B cell (primary cell): ENCODE measurements at places on chromosomes 12 and 14. TPM values are rescaled to one million over a fixed set of nuclear protein-coding genes. Genes with fewer than 3 reads are reported as not detected.

GRCh38 chr12:3004655-3005565 lies 45.7 kb downstream of the TEAD4 start:
- DNase-seq = no peak

DNA sequence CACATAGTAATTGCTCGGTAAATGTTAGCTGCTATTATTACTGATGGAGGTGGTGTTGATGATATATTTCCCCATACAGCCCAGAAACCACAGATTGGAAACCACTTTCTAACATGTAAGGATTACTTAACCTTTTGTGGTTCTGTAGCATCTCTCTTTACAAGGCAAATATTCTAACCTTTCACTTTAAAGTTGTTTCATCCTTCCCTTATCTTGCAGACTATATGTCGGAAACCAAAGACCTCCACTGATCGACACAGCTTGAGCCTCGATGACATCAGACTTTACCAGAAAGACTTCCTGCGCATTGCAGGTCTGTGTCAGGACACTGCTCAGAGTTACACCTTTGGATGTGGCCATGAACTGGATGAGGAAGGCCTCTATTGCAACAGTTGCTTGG lies 75.8 kb downstream of the FRMD6 start:
- no peak for DNase-seq

DNA sequence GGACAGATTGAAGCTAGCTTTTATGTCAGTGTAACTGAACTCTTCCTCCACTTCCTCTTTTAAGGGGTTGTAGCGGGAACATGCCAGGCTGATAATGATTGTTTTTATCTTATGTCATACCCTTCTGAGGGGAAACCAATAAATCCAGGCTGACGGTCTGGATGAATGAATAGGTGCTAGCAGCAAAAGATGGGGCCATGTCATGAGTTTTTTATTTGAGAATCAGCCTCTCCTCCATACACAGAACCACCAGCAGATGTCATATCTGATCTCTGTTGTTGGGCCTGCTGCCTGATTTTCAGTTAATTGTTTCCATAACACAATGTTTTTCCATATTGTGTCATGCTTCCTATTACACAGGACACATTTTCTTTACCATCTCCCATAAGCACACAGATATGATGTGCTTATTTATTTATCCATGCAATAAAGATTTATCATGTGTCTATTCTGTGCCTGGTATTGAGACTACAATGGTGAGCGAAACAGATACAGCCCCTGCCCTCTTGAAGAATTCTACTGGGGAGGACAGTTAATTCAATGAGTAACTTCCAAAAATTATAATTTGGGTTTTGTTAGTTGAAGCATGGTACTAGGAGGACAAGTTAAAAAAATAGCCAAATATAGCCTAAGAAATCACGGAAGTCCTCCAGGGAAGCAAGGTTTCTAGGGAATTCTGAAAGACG lies 33.6 kb upstream of the CRY1 start:
- DNase-seq = no peak

- DNase-seq = peak; percentile 24
Measured at GRCh38 chr14:105495990-105496830, 5.2 kb downstream of the TEDC1 start.

- DNase-seq = peak; percentile 58
Measured at GRCh38 chr14:51848120-51848519, 12.3 kb upstream of the GNG2 start.

DNA sequence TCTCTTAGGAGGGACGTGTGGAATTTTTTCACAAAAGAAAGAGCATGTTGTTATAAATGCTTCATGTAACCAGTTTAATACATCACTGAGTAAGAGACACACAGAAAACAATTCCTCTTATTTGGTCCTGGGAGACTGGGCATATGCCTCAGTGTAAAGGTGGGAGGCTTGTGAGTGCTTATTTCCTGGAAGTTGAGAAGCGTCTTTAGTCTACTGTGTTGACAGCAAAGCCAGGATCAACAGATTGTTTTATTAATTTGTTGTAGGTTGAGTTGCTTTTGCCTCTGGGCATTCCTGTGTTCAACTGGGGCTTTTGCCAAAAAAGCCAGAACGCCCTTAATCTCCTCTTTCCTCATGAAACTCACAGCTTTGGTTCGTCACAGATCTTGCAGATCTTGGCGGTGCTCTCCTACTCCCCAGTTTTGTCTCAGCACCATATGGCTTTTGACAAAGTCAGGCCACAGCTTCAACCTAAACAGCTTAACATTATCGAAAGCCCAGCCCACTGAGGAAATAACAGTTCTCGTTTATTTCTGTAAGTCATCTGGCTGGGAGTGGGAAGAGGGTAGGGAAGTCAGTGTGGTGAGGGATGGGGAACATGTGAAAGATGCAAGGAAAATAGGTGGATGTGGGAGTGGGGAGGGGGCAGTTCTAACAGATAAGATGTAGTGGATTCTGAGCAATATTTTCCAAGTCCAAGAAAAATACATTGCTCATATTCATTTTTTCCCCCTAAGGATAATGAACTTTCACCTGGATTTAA lies 227.2 kb downstream of the DACT1 start:
- DNase-seq = no peak

GRCh38 chr14:37709419-37710195 lies 114.2 kb downstream of the TTC6 start:
- DNase-seq = no peak

- DNase-seq = peak; percentile 81
Measured at GRCh38 chr12:92987846-92988621, 58.9 kb upstream of the EEA1 start.

- no peak for DNase-seq
Measured at GRCh38 chr12:53295891-53296219, 513 bp downstream of the PFDN5 start.

GRCh38 chr12:119235197-119235751 lies 56.5 kb downstream of the HSPB8 start:
- no peak for DNase-seq

DNA sequence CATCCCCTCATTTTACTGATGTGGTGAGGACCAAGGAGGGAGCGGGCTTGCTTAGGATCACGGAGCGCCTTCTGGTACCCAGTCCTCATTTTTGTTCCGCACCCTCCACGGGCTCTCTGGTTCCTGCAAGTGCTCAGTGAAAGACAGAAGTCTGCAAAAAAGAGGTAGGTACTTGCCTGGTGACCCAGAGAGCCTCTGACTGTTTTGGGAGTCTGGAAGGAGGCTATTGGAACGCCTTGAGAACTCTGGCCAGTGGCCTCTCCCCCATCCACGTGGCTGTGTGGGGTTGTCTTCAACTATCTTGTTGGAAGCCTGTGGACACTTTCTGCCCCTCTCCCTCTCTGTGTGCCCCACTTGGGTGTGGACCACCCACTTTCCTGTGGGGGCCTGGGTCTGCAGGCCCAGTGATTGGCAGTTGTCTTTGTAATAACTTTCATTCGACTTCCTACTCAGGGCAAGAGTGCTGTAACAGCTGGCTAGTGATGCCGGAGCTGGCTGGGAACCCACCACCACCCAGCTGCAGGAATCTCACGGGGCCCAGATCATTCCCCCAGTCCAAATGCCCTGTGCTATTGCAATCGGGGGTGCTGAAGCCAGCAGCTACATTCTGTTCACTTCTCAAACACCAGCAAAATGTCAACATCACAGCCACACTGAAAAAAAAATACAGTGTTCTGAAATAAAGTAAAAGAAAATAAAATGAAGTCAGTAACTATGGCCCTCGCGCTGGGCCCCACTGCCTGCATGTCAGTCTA lies 122.8 kb downstream of the PRMT8 start:
- no peak for DNase-seq

- DNase-seq = no peak
Measured at GRCh38 chr14:52551696-52552062, 626 bp downstream of the TXNDC16 start.

GRCh38 chr14:36553656-36554260 lies 28.7 kb downstream of the NKX2-8 start:
- DNase-seq = no peak

DNA sequence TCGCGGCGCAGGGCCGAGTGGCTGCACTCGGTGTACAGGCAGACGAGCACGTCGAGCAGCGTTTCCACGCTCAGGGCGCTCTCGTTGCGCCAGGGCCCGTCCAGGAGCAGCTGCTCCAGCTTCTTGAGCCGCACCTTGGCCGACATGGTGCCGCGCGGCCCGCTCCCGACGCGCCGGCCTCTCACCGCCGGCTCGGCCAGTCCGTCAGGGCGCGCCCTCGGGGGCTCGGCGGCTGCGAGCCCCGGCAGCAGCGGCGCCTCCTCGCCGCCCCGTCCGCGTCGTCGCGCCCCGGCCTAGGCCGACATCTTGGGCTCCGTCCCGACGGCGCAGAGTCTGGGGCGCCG lies 349 bp downstream of the CDC42BPB start:
- no peak for DNase-seq

DNA sequence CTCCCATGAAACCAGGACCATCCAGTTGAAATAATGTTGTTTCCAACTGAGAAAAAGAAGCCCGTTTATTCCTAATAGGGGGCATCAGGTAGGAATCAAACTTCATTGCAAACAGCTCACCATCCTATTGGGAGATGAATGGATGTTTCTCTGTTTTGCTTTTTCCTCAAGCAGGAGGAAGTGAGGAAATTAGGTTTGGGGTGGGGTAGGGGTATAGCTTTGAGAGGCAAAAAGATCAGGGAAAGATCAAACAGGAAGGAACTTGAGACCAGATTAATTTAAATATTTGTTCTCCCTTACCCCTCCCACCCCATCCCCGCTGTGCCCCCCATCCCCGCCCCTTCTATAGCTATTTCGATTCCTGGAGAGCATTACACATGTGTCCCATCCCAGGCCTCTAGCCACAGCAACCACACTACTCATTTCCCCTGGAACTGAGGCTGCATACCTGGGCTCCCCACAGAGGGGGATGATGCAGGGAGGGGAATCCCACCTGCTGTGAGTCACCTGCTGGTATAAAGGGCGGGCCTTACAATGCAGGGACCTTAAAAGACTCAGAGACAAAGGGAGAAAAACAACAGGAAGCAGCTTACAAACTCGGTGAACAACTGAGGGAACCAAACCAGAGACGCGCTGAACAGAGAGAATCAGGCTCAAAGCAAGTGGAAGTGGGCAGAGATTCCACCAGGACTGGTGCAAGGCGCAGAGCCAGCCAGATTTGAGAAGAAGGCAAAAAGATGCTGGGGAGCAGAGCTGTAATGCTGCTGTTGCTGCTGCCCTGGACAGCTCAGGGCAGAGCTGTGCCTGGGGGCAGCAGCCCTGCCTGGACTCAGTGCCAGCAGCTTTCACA lies at the start of gene IL23A:
Gene IL23A (plus strand): TSS at position 577 of the 850 bp plus-strand sequence. CDS start 161 bp downstream, at position 738.
- DNase-seq = peak; percentile 87

- DNase-seq = no peak
Measured at GRCh38 chr14:99523704-99524055, 42.5 kb downstream of the CCNK start.

GRCh38 chr14:23387916-23388882 lies 11.4 kb downstream of the CMTM5 start:
- no peak for DNase-seq

DNA sequence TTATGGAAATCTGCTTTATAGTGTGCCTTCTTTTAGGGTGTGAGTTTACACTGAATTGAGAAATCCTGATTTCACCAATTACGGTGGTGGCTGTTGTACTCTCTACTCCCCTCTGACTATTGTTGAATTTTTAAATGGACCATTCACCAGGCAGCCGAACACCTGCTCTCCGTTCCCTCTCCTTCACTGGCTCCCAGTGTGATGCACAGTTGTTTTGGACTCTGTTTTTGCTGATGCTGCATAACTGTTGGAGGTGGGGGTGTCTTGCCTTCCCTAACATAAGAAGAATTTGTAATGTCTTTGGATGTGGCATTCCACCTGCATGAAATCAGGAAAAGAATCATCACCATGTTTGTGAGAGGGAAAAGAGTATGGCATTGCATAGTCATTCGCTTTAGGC lies 341.2 kb downstream of the SNAPC1 start:
- DNase-seq = no peak

GRCh38 chr14:75559451-75560222 lies 18.8 kb upstream of the FLVCR2 start:
- no peak for DNase-seq

DNA sequence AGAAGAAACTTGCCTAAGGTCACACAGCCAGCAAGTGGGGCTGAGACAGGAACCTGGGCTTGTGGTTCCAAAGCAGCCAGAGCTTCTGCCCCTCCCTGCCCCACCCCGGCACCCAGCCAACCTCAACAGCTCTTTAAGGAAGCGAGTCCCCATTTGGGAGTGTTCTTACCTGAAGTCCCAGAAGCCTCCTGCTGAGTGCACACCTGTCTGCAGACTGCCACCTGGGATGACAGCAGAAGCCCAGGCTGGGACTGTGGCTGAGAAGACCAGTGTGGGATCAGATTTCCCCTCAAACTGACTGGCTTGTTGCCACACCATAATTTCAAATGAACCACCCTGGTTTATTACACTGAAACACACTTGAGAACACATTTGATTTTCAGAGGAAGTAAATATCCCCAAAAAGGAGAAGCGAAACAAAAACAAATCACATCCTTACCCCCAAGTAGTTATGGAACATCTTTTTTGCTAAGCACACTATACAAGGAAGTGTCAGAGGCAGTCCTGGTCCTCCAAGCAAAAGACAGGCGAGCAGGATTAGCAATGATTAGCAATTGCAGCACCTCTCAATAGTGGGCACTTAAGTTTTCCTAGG lies 6.3 kb upstream of the RIN3 start:
- DNase-seq = peak; percentile 84

DNA sequence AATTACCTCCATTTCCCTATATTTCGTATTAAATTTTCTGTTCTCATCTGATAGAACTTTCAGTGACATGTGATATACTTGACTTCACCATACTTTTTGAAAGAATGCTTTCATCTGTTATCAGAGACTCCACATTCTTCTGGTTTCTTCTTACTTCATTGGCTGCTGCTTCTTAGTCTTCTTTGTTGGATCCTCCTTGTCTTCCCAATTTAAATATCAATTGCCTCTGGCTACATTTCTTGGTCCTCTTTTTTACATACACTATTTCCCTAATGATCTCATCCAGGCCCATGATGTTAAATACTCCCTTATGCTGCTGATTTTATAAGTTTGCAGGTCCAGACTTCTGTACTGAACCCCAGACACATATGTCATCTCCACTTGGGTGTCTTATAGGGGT lies 22.0 kb downstream of the OR5AU1 start:
- no peak for DNase-seq

DNA sequence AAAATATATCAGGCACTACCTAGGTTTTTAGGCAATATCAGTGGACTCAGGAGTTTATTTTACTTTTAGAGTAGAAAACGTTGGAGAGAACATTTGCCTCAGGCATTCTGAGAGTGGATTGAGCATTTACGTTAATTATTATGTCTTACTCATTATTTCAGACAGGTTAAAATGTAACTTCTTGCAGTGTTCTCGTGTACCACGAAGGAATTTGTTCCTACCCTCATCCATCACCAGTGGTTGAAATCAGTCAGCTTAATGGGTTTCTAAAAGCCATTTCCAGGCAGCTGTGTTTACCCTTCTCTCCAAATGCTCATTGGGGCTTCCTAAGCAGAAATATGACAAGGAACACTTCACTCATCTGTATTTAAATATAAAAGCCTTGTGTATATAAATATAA lies 9.1 kb upstream of the LDHB start:
- DNase-seq = no peak

FOXG1 gene
- total RNA-seq = not detected in 2 replicates

HOXC6 gene
- not detected in 2 replicates for total RNA-seq

TCL1B gene
- total RNA-seq = 5.5 and 5.7 TPM in 2 replicates

PMEL gene
- 0.32 and 0.90 TPM in 2 replicates for total RNA-seq

PGAM5 gene
- total RNA-seq = 28.3 and 29.9 TPM in 2 replicates

ADAM21 gene
- total RNA-seq = 0.24 TPM in 1 of 2 replicates, not detected in the other

WSCD2 gene
- 5.1 and 5.9 TPM in 2 replicates for total RNA-seq

PROX2 gene
- total RNA-seq = 0.07 TPM in 1 of 2 replicates, not detected in the other

SLC17A8 gene
- not detected in 2 replicates for total RNA-seq

GPR68 gene
- total RNA-seq = 0.34 and 0.53 TPM in 2 replicates

KCNH3 gene
- 0.19 and 0.54 TPM in 2 replicates for total RNA-seq

RHEBL1 gene
- 3.0 TPM in 2 replicates for total RNA-seq

ADCY4 gene
- 5.8 and 7.8 TPM in 2 replicates for total RNA-seq

TIMELESS gene
- 44.4 and 46.6 TPM in 2 replicates for total RNA-seq

HVCN1 gene
- 216 and 228 TPM in 2 replicates for total RNA-seq
